PC-9 (cell line): ENCODE measurements at places on chromosomes 3 and 15.

DNA sequence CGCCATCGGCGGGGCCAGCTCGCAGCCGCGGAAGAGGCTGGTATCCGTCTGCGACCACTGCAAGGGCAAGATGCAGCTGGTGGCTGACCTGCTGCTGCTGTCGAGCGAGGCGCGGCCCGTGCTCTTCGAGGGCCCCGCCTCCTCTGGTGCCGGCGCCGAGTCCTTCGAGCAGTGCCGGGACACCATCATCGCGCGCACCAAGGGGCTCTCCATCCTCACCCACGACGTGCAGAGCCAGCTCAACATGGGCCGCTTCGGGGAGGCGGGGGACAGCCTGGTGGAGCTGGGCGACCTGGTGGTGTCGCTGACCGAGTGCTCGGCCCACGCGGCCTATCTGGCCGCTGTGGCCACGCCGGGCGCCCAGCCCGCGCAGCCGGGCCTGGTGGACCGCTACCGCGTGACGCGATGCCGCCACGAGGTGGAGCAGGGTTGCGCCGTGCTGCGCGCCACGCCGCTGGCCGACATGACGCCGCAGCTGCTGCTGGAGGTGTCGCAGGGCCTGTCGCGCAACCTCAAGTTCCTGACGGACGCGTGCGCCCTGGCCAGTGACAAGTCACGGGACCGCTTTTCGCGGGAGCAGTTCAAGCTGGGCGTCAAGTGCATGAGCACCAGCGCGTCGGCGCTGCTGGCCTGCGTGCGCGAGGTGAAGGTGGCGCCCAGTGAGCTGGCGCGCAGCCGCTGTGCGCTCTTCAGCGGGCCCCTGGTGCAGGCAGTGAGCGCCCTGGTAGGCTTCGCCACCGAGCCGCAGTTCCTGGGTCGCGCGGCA is 1.8 kb downstream of the TLNRD1 start:
- H3K4me3 ChIP-seq: peak overlapping the region; percentile 76
- peaks cover 18% of the 10 kb centered on the region for H3K4me1 ChIP-seq
- no peak overlapping the region for H3K27ac ChIP-seq

GRCh38 chr3:42166662-42167300 is 75.6 kb downstream of the TRAK1 start:
- no peak for DNase-seq
- no peaks in the 10 kb centered on the region for H3K36me3 ChIP-seq
- H3K4me3 ChIP-seq: no peak overlapping the region
- no peak overlapping the region for H3K27ac ChIP-seq
- no peaks in the 10 kb centered on the region for H3K27me3 ChIP-seq

DNA sequence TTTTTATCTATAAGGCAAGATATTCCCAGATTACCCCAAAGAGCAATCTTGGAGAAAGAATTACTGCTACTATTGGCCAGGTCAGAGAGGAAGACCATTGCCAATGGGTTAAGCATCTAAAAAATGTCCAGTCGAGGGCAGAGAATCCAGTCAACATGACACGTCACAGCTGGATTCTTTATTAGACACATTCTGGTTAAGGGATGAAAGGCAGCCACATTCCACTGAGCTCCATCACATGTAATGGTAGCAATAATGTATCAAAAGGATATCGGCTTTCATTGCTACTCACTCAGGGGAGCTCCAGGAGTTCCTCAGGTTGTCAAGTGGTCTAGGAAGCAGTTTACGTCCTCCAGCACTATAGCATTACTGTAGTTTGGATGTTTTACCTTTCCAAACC is 421.1 kb downstream of the PLOD2 start:
- no peaks in the 10 kb centered on the region for H3K36me3 ChIP-seq
- H3K4me3 ChIP-seq: no peak overlapping the region
- no peaks in the 10 kb centered on the region for H3K4me1 ChIP-seq
- no peak overlapping the region for H3K27ac ChIP-seq
- no peaks in the 10 kb centered on the region for H3K27me3 ChIP-seq

- peaks cover 26% of the 10 kb centered on the region for H3K4me1 ChIP-seq
- peak; percentile 97 for DNase-seq
- H3K27me3 ChIP-seq: no peaks in the 10 kb centered on the region
- peak within 1 kb of the TSS; percentile 89 for H3K4me3 ChIP-seq
Measured at GRCh38 chr15:68820295-68821189, at the start of gene ANP32A. Gene ANP32A, minus strand, starts transcription at chr15:68820895. Its CDS starts 144 bp downstream, at chr15:68820751.

- no peak overlapping the region for H3K4me3 ChIP-seq
- DNase-seq: no peak
- no peak overlapping the region for H3K27ac ChIP-seq
- H3K27me3 ChIP-seq: no peaks in the 10 kb centered on the region
- no peaks in the 10 kb centered on the region for H3K4me1 ChIP-seq
- no peaks in the 10 kb centered on the region for H3K36me3 ChIP-seq
Measured at GRCh38 chr3:34570916-34571705, 772.7 kb downstream of the PDCD6IP start.

- no peaks in the 10 kb centered on the region for H3K27me3 ChIP-seq
- no peaks in the 10 kb centered on the region for H3K4me1 ChIP-seq
- H3K36me3 ChIP-seq: no peaks in the 10 kb centered on the region
- DNase-seq: no peak
- H3K4me3 ChIP-seq: no peak overlapping the region
Measured at GRCh38 chr3:21847005-21847404, 96.0 kb upstream of the ZNF385D start.
